ENCODE measurements at places on chromosomes 5 and 9. TPM values are rescaled to one million over a fixed set of nuclear protein-coding genes. Genes with fewer than 3 reads are reported as not detected.
A peak's percentile ranks its signal among the peaks of the same experiment; 100 is the strongest.

The ZFP2 gene
- total RNA-seq: 3.4 TPM

The EFNA5 gene
- 42.2 TPM for total RNA-seq

The POLE3 gene
- 86.6 TPM for total RNA-seq

The CRHBP gene
- total RNA-seq: 0.20 TPM

The KLF9 gene
- total RNA-seq: 0.19 TPM

The QRFP gene
- not detected for total RNA-seq

The TMEM232 gene
- 3.0 TPM for total RNA-seq

The NUTM2G gene
- total RNA-seq: not detected

The STK32A gene
- total RNA-seq: 0.61 TPM

The TNFSF8 gene
- not detected for total RNA-seq

GRCh38 chr5:155260798-155261197 is 247.2 kb downstream of the KIF4B start:
- no peak overlapping the region for H3K27ac ChIP-seq
- DNase-seq: no peak
- no peaks in the 10 kb centered on the region for H3K4me1 ChIP-seq
- H3K36me3 ChIP-seq: no peaks in the 10 kb centered on the region
- no peak overlapping the region for H3K4me3 ChIP-seq

DNA sequence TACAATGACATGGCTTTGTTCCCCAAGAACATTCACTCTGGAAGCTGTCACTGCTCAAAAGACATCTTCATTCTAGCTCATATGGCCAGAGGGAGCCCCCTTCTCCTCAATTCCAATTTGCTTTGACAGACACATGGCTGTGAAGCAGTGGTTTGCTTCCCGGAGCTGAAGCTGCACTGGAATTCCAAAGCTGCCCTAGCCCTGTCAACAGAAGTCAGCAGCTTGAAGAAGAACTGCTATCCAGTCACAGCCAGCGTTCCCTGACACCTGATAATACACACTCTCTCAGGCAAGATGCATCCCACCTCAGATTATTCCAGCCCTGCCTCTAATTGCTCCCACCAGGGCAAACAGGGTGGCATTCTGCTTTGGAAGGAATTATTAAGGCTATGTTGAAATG is 93.7 kb downstream of the SEMA5A start:
- H3K27me3 ChIP-seq: no peaks in the 10 kb centered on the region
- no peak overlapping the region for H3K4me3 ChIP-seq
- H3K27ac ChIP-seq: peak overlapping the region; percentile 32
- peaks cover 79% of the 10 kb centered on the region for H3K4me1 ChIP-seq
- H3K36me3 ChIP-seq: peaks cover 18% of the 10 kb centered on the region

GRCh38 chr5:57478826-57479225 is 3.8 kb downstream of the ACTBL2 start:
- no peak for DNase-seq
- no peak overlapping the region for H3K4me3 ChIP-seq
- no peak overlapping the region for H3K27ac ChIP-seq
- H3K27me3 ChIP-seq: no peaks in the 10 kb centered on the region

DNA sequence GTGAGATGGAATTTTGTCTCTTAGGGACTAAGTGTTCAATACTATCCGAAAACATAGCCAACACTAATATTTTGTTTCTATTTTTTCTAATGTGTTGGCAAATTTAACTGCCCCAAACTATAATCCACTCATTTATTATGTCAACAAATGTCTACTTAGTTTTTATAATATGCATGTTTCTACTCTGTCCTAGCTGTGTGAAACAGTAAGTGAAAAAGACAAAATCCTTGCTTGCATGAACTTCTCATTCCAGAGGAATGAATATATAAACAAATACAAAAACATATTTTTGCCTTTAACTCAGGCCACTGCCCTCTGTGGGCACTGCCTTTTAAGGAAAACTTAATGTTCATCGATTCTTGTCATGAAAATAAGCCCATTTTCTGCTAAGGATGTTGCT is 1275.4 kb upstream of the CDH18 start:
- no peaks in the 10 kb centered on the region for H3K4me1 ChIP-seq
- no peak overlapping the region for H3K27ac ChIP-seq
- no peaks in the 10 kb centered on the region for H3K36me3 ChIP-seq
- DNase-seq: no peak

- no peak overlapping the region for H3K27ac ChIP-seq
- peaks cover 3% of the 10 kb centered on the region for H3K4me1 ChIP-seq
- no peak for DNase-seq
- H3K27me3 ChIP-seq: no peaks in the 10 kb centered on the region
Measured at GRCh38 chr5:174608631-174609097, 115.7 kb upstream of the MSX2 start.

DNA sequence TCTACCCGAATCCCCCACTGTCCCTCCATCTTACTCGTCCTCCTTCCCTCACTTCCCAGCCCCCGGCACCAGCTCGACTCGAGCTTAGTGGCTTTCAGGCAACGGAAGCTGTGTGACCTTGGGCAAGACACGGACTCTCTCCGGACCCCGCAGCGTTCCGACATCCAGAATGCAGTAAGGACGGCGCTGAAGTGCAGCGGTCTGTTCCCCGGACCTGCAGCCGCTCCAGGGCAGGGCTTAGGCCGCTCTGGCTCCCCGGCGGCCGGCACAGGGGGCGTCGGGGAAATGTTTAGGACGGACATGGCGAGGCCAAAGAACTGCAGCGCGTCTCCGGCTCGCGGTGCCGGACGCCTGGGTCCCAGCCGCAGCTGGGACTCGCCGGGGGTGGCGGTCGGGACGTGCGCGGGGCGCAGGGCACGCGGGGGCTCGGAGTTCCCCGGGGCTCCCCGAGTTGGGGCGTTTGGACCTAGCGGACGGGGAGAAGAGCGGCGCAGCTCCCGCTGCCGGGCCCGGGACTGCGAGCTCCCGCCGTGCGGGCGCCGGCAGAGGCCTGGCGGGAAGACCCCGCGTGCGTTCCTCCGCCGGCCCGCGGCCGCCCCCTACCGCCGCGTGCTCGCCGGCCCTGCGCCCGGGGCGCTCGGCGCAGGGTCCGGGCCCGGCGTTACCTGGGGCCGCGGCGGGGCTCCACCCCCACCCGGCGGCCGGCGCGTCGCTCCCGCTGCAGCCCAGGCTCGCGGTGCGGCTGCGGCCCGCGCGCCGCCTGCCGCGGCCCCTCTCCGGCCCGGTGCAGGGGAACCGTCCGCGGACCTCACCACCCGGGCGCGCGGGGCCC is 5.6 kb upstream of the RNF44 start:
- no peaks in the 10 kb centered on the region for H3K36me3 ChIP-seq
- DNase-seq: peak; percentile 14
- H3K27ac ChIP-seq: peak overlapping the region; percentile 67
- peak overlapping the region; percentile 85 for H3K4me3 ChIP-seq
- H3K4me1 ChIP-seq: peaks cover 28% of the 10 kb centered on the region

GRCh38 chr9:12748016-12748415 is 26.8 kb upstream of the LURAP1L start:
- H3K27me3 ChIP-seq: no peaks in the 10 kb centered on the region
- peaks cover 5% of the 10 kb centered on the region for H3K36me3 ChIP-seq
- no peaks in the 10 kb centered on the region for H3K4me1 ChIP-seq

GRCh38 chr5:171480239-171480638 is 60.8 kb downstream of the FGF18 start:
- H3K4me1 ChIP-seq: no peaks in the 10 kb centered on the region
- H3K4me3 ChIP-seq: no peak overlapping the region
- no peak overlapping the region for H3K27ac ChIP-seq
- DNase-seq: no peak

GRCh38 chr5:149132474-149132873 is 8.8 kb upstream of the ABLIM3 start:
- no peaks in the 10 kb centered on the region for H3K27me3 ChIP-seq
- no peak overlapping the region for H3K27ac ChIP-seq
- H3K4me3 ChIP-seq: no peak overlapping the region
- H3K36me3 ChIP-seq: no peaks in the 10 kb centered on the region
- peaks cover 21% of the 10 kb centered on the region for H3K4me1 ChIP-seq

- H3K27me3 ChIP-seq: no peaks in the 10 kb centered on the region
- H3K36me3 ChIP-seq: no peaks in the 10 kb centered on the region
- H3K4me3 ChIP-seq: no peak overlapping the region
- no peak overlapping the region for H3K27ac ChIP-seq
- DNase-seq: no peak
- H3K4me1 ChIP-seq: no peaks in the 10 kb centered on the region
Measured at GRCh38 chr9:135240222-135240621, 152.8 kb downstream of the OLFM1 start.

DNA sequence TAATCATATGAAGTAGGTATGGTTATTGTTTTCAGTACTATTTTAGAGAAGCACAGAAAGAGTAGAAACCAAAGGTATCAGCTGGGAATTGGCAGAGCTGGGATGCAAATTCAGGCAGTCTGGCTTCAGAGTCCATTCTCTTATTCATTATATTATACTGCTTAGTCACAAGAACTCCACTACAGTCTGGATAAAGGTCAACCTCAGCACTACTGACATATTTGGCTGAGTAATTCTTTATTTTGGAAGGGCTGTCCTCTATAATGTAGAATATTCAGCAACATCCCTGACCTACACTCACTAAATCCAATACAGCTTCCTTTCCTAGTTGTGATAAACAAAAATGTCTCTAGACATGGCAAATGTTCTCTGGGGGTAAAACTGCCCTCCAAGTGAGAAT is 37.6 kb downstream of the PTGER4 start:
- no peak overlapping the region for H3K4me3 ChIP-seq
- no peak overlapping the region for H3K27ac ChIP-seq
- H3K4me1 ChIP-seq: no peaks in the 10 kb centered on the region
- peaks cover 36% of the 10 kb centered on the region for H3K36me3 ChIP-seq

- H3K4me3 ChIP-seq: no peak overlapping the region
- H3K36me3 ChIP-seq: no peaks in the 10 kb centered on the region
- no peak overlapping the region for H3K27ac ChIP-seq
Measured at GRCh38 chr5:109917966-109918365, 228.2 kb downstream of the MAN2A1 start.

GRCh38 chr5:5584236-5584745 is 161.8 kb downstream of the ICE1 start:
- no peaks in the 10 kb centered on the region for H3K36me3 ChIP-seq
- no peaks in the 10 kb centered on the region for H3K4me1 ChIP-seq
- H3K27ac ChIP-seq: no peak overlapping the region
- no peaks in the 10 kb centered on the region for H3K27me3 ChIP-seq

DNA sequence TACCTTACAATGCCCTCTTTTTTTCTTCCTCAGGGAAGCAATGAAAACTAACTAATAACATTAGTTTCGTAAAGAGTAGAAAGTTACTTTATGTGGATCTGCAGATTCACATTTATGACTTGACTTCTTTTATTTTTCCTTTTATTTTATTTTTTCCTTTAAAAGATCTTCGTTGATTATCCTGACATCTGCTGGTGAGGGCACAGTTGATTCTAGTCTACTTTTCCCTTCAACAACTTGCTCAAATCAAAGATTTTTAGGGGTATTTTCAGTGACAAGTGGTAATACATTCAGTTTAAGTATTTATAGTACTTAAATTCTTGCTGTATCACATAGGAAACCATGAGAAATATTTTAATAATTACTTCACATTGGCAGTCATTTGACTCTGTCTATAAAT is 4.9 kb downstream of the EDIL3 start:
- peaks cover 47% of the 10 kb centered on the region for H3K27me3 ChIP-seq
- no peak overlapping the region for H3K27ac ChIP-seq
- peaks cover 24% of the 10 kb centered on the region for H3K4me1 ChIP-seq
- no peak for DNase-seq
- no peaks in the 10 kb centered on the region for H3K36me3 ChIP-seq
- no peak overlapping the region for H3K4me3 ChIP-seq

- H3K4me1 ChIP-seq: peaks cover 8% of the 10 kb centered on the region
- no peak overlapping the region for H3K27ac ChIP-seq
- no peak overlapping the region for H3K4me3 ChIP-seq
- no peak for DNase-seq
- H3K27me3 ChIP-seq: no peaks in the 10 kb centered on the region
- H3K36me3 ChIP-seq: no peaks in the 10 kb centered on the region
Measured at GRCh38 chr5:59140133-59140532, 557.3 kb downstream of the RAB3C start.

- no peak overlapping the region for H3K4me3 ChIP-seq
- no peaks in the 10 kb centered on the region for H3K36me3 ChIP-seq
- H3K27me3 ChIP-seq: no peaks in the 10 kb centered on the region
- no peaks in the 10 kb centered on the region for H3K4me1 ChIP-seq
Measured at GRCh38 chr9:21657966-21658667, 144.3 kb upstream of the MTAP start.

- no peak overlapping the region for H3K27ac ChIP-seq
- no peaks in the 10 kb centered on the region for H3K27me3 ChIP-seq
- H3K4me1 ChIP-seq: peaks cover 6% of the 10 kb centered on the region
- H3K36me3 ChIP-seq: no peaks in the 10 kb centered on the region
Measured at GRCh38 chr9:110198357-110198756, 9.6 kb downstream of the C9orf152 start.

DNA sequence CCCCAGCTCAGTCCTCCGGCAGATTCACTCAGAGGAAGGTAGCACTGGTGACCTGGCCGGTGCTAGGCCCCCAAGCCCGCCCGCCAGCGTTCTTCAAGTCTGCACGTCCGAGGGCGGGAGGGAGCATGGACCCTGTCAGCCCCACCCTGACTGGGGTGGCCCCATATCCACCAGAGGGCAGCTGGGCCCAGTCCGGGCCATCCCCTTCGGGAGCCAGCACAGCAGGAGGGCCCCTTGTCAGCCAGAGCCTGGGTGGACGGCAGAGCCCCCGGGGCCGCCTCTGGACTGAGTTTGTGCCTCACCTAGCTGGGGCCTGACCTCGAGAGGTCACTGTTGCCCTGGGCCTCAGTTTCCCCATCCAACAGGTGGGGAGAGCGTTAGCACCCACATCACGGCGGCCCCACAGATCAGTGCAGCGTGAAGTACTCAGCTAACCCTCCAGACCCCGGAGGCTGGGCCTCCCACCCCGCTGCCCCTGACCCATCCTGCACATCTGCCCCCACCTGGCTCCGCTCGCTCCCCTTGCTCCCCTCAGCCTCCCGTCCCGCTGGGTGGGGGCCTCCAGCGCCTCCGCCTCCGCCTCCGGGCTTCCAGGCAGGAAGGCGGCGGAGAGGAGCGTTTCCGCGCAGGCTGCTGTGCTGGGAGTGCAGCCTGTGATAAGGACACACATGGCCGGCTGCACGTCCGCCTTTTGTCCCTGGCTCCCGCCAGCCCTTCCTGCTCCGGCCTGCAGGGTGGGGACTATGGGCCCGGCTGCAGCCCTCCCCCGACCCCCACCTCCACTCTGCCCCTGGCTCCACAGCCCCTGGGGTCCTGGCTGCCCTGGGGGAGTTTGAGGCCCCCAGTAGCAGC is 16.6 kb upstream of the EGFL7 start:
- H3K27me3 ChIP-seq: no peaks in the 10 kb centered on the region
- H3K4me1 ChIP-seq: peaks cover 24% of the 10 kb centered on the region
- DNase-seq: no peak
- H3K36me3 ChIP-seq: no peaks in the 10 kb centered on the region
- no peak overlapping the region for H3K27ac ChIP-seq
- H3K4me3 ChIP-seq: no peak overlapping the region
